Uterus (tissue), 4 donors: ENCODE measurements at places on chromosomes 5 and 9. TPM values are rescaled to one million over a fixed set of nuclear protein-coding genes. Genes with fewer than 3 reads are reported as not detected.

NIM1K gene
- 0.26 TPM for total RNA-seq

POLR3G gene
- 2.5 TPM for total RNA-seq

JAKMIP2 gene
- 9.3 TPM for total RNA-seq

ST8SIA4 gene
- 15.5 TPM for total RNA-seq

NMUR2 gene
- total RNA-seq = not detected
